ENCODE measurements at places on chromosomes 2 and 18.
A peak's percentile ranks its signal among the peaks of the same experiment; 100 is the strongest.

GRCh38 chr2:760001-760400 lies 82.8 kb upstream of the TMEM18 start:
- no peak for DNase-seq

DNA sequence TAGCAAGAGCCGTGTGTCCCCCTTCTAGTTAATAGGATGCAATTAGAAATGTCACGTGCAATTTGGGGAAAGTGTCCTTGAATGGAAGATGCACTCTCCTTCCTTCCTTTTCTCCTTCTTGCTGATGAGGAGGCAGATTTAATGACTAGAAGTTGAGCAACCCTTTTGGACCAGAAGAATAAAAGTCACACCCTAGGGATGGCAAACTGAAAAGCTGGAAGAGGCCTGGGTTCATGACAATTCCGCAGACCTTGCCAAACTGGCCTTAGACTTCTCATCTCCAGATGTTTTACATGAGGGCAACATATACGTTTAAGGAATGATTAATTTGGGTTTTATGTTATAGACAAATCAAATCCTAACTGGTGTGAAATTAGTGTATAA lies 38.6 kb upstream of the NCOA1 start:
- no peak for DNase-seq

DNA sequence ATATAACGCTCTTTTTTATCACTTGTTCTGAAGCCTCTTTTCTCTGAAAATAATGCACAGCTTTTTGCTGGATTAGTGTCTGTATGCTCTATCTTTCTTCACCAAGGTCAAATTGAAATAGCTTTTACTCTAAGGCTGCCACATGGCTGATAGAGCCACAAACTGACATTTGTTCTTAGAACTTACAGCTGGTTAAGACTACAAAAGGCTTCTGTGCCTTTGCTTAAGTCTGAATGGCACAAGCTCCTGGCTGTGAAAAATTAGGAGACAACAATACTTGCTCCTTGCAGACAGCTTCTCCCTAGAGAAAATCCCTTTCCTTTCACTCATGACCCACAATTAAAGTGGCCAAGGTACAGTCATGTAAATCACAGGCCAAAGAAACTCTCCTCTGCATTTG lies 515.3 kb downstream of the DSC3 start:
- no peak for DNase-seq

GRCh38 chr2:72263776-72264060 lies 116.1 kb upstream of the CYP26B1 start:
- no peak for DNase-seq

DNA sequence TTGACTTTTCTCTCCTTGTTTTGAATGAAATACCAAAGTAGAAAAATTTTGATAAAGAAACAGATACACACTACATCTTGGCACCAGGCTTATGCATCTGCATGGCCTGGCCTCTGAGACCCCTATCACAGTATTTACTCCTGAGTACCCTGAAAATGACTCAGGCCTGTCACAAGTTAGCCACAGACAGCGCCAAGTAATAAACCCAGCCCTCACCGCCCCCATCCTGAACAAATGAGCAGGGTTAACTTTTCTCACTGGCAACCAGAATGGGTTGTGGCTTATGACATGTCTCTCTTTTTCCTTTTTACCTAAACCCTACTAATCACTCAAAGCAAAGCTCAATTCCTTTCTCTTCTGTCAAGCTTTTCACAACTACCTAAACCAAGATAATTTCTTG lies 35.3 kb downstream of the SPRED2 start:
- no peak for DNase-seq

DNA sequence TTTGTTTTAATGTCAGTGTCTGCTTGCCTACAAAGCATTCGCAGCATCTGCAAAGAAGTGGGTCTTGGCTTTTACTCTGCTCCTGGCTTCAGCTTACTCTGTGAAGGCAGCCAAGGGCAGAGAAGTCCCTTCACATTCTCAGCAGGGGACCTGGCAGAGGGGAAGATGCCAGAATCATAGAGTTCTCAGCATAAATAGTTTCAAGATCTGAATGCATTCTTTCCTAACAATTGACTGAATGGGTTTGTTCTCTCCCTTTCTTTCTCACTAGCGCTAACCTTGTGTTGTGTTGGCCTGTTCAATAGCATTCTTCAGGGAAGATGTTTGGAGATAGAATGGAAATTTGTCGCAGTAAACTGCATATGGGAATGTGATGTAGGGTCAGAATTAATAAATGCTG lies 106.9 kb downstream of the FARSB start:
- DNase-seq = no peak

DNA sequence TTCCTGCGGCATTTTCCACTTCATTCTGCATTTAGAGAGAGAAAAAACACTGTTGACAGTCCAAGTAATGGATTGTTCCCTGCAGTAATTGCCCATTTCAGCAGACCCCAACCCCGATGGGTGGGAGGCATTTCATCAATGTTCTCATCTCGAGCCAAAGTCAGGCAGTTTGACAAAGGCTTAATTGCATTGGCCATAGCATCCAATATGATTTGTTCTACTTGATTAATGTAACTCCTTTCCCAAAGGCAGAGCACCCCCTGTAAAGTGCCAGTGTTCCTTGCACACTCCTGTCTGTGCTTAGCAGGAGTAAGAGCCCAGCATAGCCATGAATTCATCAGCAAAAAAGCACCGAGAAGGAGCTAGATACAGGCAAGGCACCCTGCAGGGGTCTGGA lies 174.4 kb downstream of the SEPTIN10 start:
- DNase-seq = no peak

DNA sequence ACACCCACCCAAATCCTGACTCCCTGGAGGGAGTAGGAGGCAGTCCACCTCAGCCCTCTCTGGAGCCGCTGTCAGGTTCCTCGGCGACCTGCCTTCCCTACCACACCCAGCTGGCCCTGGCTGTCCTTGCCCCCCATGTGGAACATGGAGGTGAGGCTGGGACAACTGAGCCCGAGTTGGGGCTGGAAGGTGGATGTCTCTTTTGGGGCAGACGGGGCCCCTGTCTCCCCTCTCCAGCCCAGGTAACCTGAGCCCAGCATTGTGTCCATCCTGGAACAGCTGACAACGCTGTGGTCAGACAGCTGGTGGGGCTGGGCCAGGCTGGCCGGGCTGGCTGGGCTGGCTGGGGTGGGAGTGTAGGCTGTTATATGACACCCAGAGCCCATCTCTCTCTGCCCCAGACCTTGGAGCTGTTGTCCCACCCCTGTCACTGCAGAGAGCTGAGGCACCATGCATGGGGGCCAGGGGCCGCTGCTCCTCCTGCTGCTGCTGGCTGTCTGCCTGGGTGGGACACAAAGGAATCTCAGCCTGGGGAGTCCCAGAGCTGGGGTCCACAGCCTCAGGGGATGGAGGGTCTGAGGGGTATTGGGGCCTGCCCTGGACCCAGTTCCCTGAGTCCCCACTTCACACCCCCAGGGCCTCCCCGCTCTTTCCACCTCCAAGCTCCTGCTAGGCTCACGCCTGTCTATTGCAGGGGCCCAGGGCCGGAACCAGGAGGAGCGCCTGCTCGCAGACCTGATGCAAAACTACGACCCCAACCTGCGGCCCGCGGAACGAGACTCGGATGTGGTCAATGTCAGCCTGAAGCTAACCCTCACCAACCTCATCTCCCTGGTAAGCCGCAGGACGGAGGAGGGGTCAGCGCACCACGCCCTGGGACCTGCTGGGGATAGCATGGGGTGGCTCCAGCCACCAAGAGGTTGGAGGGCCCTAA lies at the start of gene CHRNG:
Gene CHRNG (plus strand): TSS at position 395 of the 934 bp plus-strand sequence. CDS start 56 bp downstream, at position 451.
- peak; percentile 16 for DNase-seq

DNA sequence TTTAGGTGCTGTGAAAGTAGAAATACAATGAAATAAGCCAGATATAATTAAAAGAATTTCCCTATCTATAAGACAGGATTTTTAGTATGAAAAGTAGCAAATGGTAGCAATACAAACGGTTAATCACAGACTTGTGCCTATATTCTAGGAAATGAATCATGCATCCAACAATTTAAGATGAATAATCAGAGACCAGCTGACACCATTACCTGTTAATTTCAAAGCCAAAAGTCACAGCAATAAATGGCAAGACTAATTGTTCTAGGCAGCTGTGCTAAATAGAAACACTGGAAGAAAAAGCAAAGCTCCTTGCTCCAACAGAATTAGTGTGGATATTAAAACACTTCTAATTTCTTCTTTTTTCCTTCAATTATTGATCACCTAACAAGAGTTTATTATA lies 35.1 kb upstream of the MPP4 start:
- DNase-seq = no peak

- no peak for DNase-seq
Measured at GRCh38 chr18:36197511-36198166, 10.3 kb downstream of the MOCOS start.

DNA sequence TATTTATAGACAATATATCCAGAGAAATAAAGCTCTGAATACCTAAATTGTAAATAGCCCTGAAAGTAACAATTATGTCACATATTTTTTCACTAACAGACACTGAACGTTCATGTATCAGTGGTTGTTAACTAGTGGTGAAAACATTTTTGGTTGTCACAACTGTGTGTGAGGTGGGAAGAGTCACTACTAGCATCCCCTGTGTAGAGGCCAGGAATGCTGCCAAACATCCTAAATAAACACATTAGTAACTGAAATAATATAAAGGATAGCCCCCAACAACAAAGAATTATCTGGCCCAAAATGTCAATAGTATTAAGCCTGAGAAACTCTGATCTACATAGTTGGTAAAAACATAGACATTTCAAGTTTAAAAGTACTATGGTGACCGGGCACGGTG lies 64.5 kb downstream of the ROCK1 start:
- DNase-seq = no peak

DNA sequence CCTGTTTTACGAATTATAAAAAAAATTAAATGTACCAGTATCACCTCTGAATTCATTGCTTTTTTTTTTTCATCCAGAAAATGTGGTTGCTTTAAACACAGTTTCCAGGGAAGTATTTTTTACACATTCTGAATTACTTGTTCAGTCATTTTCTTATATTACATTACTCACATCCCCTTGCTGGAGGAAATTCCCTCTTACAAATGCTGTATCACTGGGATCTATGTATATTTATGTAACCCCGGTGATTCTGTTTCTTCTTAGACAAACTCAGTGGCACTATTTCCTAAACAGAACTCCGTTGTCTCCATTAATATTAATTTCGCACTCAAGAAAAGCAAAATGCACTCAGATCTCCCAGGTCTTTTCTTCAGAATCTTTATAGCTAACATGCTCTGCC lies 1078.5 kb upstream of the ZEB2 start:
- DNase-seq = no peak

DNA sequence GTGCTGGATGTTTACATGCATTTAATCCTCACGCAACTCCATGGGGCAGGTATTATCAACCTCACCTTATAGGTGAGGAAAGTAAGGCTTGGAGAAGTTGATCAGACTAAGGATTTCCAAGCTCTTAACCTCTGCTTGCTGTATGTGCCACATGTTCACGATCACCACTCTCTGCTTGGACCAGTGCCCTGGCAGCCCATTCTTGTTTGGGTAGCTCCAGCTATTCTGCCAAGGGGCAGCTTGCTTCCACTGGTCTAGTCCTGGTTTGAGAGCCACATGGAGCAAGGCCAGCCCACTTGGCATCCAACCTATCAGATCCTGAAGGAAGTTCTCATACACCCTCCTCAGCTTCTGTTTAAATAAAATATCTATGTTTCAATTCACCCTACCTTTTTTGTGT lies 14.3 kb downstream of the PLB1 start:
- DNase-seq = no peak

DNA sequence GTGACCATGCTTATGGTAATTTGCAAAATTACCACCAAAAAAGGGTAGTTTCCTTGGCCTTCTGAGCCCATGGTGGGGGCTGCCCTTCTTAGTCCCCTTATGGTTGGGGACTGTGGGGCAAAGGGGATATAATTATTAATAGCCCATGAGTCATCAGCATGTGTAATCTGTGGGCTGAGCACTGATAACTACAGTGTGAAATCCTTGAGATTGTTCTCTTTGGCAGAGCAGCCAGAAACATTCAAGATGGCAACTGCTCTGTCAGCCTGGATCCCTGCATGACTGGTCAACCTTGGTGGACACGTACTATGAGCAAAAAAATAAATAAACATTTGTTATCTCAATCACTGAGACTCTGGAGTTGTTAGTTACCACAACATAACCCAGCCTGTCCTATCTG lies 61.3 kb downstream of the MGAT4A start:
- DNase-seq = no peak

- DNase-seq = no peak
Measured at GRCh38 chr2:237432484-237433092, 18.6 kb upstream of the COL6A3 start.

GRCh38 chr2:85953476-85953875 lies 64.7 kb upstream of the ST3GAL5 start:
- DNase-seq = no peak

DNA sequence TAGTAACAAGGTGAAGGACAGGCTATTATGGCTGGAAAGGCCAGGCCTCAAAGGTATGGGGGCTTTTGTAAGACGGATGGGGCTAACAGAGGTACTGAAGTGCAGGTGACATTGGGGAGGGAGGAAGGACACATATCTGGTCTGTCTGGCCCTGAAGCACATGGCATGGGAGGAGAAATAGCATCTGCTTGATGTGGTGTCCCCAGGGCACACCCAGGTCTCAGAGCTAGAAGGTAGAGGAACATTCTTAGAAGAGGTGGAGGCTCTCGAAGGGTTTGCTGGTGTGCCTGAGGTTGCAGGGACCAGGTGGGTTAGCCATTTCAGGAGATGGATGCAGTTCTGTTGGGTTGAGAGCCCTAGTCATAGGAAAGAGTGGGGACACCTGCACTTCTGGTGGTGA lies 9.5 kb downstream of the RALB start:
- DNase-seq = no peak

GRCh38 chr2:190250421-190250820 lies 69.2 kb downstream of the HIBCH start:
- DNase-seq = no peak

- DNase-seq = no peak
Measured at GRCh38 chr18:76414936-76415621, 80.0 kb downstream of the ZNF516 start.

- no peak for DNase-seq
Measured at GRCh38 chr18:22485808-22486244, 68.1 kb upstream of the CTAGE1 start.

- no peak for DNase-seq
Measured at GRCh38 chr2:230961091-230961491, 34.8 kb upstream of the SPATA3 start.

GRCh38 chr2:67108231-67108630 lies 288.9 kb upstream of the ETAA1 start:
- no peak for DNase-seq

- DNase-seq = no peak
Measured at GRCh38 chr2:44570777-44571176, 209.0 kb downstream of the CAMKMT start.

- no peak for DNase-seq
Measured at GRCh38 chr2:24432735-24433134, 58.3 kb upstream of the NCOA1 start.

- DNase-seq = peak; percentile 4
Measured at GRCh38 chr2:74252862-74253261, 54.4 kb downstream of the MTHFD2 start.

DNA sequence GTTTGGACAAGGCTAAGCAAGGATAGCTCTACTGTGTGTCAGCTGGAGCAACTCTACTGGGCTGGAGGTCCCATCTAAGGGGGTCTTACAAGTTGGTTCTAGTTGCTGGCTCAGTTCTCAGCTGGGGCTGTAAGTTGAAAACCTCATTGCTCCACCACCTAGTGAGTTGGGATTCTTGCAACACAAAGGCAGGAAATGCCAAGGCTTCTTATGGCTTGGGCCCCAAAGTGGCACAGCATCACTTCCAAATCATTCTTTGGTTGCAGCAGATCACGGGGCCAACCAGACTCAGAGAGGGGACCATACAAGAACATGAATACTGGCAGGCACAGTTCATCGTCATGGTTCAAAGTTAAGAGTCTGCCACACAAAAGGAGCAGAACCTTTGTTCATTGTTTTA lies 332.7 kb downstream of the LRRTM1 start:
- no peak for DNase-seq
